ENCODE measurements at places on chromosomes 5 and 9.

- no peak for DNase-seq
These were observed 9.9 kb upstream of the SHOC1 start for GRCh38 chr9:111804636-111805035.

- no peak for DNase-seq
These were observed 130.6 kb upstream of the ANKH start for GRCh38 chr5:15002173-15002572.

GRCh38 chr5:110853267-110853666, 114.5 kb downstream of the SLC25A46 start:
- no peak for DNase-seq

GRCh38 chr9:130262771-130263170, 2.8 kb upstream of the HMCN2 start:
- DNase-seq: no peak

DNA sequence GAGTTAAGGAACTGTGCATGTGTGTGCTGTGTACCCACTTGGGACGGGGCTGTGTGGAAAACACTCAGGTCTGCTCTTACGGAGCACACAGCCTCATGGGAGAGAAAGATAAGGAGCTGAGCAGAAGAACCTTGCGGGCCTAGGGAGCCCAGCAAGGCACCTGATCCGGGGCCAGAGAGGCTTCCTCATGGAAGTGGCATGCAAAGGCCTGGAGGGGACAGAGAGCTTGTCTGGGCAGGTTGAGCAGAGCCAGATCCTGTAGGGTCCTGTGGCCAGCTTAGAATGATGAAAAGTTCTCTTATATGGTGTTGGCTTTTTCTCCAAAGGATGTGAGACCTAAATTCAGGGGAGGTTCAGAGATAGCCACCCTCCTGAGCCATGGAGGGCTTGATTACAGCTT, 45.2 kb downstream of the NEK6 start:
- DNase-seq: no peak

GRCh38 chr5:3481175-3481574, 114.5 kb upstream of the IRX1 start:
- DNase-seq: no peak

DNA sequence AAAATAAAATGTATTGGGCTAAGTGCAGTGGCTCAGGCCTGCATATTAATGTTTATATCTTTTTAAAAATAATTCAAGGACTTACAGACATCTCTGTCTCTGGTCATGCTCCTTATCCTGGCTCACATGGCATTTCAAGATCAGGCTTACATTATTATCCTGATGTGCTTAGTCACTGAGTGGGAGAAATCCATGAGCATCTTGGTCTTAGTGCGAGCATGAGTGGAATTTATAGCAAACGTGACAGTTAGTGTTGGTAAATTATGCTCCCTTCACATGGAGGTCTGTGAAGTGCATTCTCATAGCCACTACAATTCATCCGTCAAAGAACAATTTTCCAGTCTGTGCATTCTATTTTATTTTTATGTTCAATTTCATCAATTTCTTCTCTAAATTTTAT, 237.8 kb upstream of the EDIL3 start:
- DNase-seq: no peak

- DNase-seq: no peak
These were observed 89.7 kb upstream of the SAP30L start for GRCh38 chr5:154356020-154356655.

GRCh38 chr9:135776893-135777622, 75.1 kb downstream of the KCNT1 start:
- DNase-seq: no peak

- no peak for DNase-seq
These were observed 1.1 kb upstream of the DCANP1 start for GRCh38 chr5:135448071-135448739.

GRCh38 chr9:120465685-120466407, 114.1 kb downstream of the CDK5RAP2 start:
- DNase-seq: no peak

GRCh38 chr9:127977009-127977883, 3.5 kb downstream of the EEIG1 start:
- peak; percentile 65 for DNase-seq

DNA sequence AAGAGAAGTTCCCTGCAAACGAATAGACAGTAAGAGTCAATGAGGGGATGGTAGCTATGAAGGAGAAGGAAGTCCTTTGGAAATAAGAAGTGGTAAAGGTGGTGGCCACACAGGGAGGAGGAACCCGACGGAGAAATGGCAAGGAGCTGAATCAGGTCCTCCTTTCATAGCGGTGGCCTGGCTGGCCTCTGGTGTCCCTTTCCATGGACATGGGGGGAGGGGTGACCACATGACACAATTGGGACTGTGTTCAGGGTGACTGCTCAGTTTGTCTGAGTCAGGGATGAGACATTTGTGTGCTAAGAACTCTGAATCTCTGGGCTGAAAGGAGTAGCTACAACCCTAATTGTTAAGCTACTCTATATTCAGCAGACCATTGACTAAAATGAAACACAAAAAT, 28.7 kb upstream of the TIMD4 start:
- no peak for DNase-seq

DNA sequence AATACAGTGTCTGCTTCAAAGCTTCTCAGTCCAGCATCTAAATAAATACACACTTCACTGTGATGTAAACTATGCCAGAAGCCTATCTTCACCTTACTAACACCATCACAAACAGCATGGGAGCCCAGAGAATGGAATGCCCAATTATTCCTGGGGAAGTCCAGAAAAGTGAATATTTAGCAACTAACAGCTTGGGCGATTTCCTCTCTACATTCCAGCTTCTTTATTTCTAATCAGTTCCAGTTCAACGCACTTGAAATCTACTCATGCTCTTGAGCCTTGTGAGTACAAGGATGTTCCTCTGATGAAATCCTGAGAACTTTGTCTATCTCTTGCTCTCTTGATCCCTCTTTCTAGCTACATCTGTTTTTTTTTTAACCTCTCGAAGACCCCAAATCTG, 100.4 kb upstream of the C9orf72 start:
- no peak for DNase-seq

Measured in NCI-H2029 (cell line).